Placental pericyte (primary cell): ENCODE measurements at places on chromosomes 2 and 18. TPM values are rescaled to one million over a fixed set of nuclear protein-coding genes. Genes with fewer than 3 reads are reported as not detected.

The UGT1A5 gene
- not detected in 2 replicates for total RNA-seq

The REG3A gene
- total RNA-seq: not detected in 2 replicates

The MARCHF4 gene
- 1.1 and 8.7 TPM in 2 replicates for total RNA-seq

The TANC1 gene
- 37.1 and 43.3 TPM in 2 replicates for total RNA-seq

The PRSS56 gene
- total RNA-seq: not detected in 2 replicates

The PLGLB1 gene
- total RNA-seq: 1.0 TPM in 1 of 2 replicates, not detected in the other

The FSIP2 gene
- total RNA-seq: 0.22 and 0.43 TPM in 2 replicates

The CFAP53 gene
- total RNA-seq: 0.22 TPM in 1 of 2 replicates, not detected in the other

The ASB18 gene
- not detected in 2 replicates for total RNA-seq

The SULT1C4 gene
- 0.14 TPM in 1 of 2 replicates, not detected in the other for total RNA-seq

The RALB gene
- total RNA-seq: 44.4 and 67.4 TPM in 2 replicates

The CD207 gene
- not detected in 2 replicates for total RNA-seq

The FAM161A gene
- total RNA-seq: 2.0 and 2.6 TPM in 2 replicates

The DYNAP gene
- total RNA-seq: not detected in 2 replicates

The GYPC gene
- total RNA-seq: 80.3 and 213 TPM in 2 replicates

The ME2 gene
- 51.8 and 57.3 TPM in 2 replicates for total RNA-seq

The KCNIP3 gene
- 0.57 and 0.88 TPM in 2 replicates for total RNA-seq

The C2orf80 gene
- not detected in 2 replicates for total RNA-seq

The DYSF gene
- 0.22 and 0.43 TPM in 2 replicates for total RNA-seq

The SATB2 gene
- 0.88 and 18.2 TPM in 2 replicates for total RNA-seq

The LIMS4 gene
- total RNA-seq: 18.6 and 22.8 TPM in 2 replicates

The RAB31 gene
- 79.9 and 106 TPM in 2 replicates for total RNA-seq
